ENCODE measurements at places on chromosomes 5 and 9.

DNA sequence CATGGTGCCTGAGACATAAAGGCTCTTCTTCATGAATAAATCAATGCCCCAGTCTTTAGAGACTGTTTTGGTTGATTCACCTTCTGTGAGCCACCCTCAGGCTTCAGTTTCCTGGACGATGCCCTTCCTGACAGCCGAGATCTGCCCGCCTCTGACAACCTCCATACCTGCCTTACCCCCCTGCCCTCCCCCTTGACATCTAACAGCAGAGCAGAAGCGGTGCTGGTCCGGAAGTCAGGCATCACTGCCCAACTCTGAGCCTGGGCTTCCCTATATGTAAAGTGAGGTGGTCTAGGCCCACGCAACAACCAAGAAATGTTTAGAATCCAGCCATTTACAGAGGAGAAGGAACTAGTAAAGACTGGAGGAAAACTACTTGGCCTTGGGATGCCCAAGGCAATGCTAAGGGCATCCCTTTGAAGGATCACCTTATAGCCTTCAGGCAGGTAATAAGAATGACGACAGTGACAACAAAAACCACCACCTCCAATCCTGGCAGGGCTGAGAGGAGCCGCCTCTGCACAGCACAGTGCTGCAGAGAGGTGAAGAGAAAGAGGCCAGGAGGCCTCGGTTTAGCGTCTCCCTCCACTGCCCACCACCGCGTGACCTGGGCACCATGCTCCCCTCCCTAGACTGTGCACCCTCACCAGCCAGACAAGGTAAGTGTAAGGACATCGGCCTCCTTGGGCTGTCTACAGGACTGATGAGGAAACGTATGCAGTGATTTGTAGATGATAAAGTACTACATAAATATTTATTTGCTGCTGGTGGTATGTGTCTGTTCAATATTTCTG lies 35.3 kb upstream of the GABBR2 start:
- no peak for DNase-seq

DNA sequence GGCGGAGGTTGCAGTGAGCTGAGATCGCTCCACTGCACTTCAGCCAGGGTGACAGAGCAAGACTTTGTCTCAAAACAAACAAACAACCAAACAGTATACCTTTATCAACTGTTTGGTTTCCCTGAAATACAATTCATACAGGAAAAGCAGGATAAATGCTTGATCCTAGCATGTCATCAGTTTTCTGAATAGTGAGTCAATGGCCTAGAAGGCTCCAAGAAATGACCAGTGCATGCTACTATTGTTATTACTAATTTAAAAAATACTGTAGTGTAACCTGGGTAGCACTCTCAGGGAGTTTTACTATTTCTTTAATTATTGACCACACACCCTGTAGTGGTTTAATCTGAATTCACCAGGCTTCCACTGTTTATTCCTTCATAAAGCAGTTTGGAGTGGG lies 101.0 kb upstream of the PTPN3 start:
- DNase-seq: no peak

GRCh38 chr5:36839489-36840476 lies 36.8 kb upstream of the NIPBL start:
- DNase-seq: no peak

- DNase-seq: peak; percentile 46
Measured at GRCh38 chr9:19174127-19174912, 47.0 kb upstream of the PLIN2 start.

DNA sequence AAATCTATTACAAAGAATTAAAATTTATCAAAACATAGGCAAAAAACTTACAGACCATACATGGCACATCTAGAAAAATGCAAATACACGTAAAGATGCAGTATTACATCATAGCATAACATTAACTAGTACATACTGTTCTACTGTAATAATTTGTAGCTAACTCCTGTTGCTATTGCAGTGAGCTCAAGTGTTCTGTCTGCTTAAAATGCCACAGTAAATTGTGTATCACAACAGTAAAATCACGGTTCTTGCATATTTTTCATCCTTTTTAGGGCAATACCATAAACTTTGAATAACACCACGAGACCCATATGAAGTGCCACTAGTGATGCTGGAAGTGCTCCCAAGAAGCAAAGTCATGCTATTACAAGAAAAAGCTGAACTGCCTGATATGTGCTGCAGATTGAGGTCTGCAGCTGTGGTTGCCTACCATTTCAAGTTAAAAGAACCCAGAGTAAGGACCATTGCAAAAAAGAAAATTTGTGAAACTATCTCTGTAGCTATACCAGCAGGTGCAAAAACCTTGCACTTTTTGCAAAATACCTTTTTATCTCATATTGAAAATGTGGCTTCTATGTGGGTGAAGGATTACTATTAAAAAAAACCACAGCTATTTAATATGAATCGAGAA lies 14.2 kb downstream of the HOMER1 start:
- DNase-seq: peak; percentile 38

DNA sequence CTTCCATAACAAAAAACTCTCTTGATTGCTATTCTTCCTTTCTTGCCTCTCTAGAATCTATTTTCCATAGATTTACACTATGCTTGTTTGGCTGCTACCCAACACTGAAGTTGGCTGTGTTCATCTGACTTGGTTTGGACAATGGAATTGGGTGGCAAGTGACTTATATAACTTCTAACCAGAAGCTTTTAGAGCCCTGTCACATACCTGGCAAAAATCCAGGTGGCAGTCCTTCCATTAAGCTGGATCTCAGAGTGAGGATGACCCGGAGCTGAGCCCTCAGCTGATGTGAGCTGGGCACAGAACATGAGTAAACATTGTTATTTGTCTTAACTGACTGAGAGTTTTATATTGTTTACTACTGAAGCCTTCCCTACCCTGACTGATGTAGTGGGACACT lies 225.7 kb downstream of the TLR4 start:
- DNase-seq: no peak

DNA sequence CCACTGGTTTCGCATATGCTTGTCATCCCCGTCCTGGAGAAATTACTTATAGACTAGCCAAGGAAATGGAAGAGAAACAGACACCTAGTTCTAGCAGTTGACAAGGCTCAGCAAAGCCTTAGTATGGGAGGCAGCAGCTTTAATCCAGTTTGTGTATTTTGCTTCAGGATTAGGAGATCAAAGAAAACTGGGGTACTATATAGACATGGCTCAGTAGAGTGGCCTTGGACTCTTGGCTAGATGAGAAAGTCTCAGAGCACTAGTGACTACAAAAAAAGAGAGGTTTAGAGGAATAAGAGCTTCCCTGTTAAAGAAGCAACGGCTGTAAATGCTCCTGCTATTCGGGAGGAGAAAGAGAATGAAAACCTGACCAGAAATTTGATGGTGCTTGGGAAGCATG lies 349.1 kb downstream of the CTNND2 start:
- DNase-seq: no peak

DNA sequence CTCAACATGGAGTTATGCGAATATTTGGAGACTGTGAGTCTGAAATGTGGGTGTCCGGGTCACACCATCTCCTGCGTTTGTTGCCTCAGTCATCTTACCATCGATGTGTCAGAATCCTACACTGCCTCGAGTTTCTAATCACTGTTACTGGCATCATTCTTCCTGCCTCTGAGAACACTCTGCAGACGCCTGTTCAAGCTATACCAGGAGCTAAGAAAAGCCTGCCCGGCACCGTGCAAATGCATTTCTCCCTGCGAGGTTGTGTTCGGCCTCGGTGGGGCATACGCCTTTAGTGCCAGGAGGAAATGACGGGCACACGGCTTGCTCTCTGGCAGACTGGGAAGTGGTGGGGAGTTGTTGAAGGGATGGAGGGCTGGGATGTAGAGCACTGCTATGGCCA lies 31.2 kb upstream of the SLC25A51 start:
- DNase-seq: no peak

DNA sequence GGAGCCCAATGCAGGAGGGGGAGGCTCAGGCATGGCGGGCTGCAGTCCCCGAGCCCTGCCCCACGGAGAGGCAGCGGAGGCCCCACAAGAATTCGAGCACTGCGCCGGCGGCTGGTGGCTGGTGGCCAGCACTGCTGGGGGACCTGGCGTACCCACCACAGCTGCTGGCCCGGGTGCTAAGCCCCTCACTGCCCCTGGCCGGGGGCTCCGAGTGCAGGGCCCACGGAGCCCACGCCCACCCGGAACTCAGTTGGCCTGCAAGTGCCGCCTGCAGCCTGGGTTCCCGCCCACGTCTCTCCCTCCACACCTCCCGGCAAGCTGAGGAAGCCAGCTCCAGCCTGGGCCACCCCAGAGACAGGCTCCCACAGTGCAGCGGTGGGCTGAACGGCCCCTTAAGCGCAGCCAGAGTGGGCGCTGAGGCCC lies 780.3 kb downstream of the DTWD2 start:
- DNase-seq: no peak

- DNase-seq: no peak
Measured at GRCh38 chr9:6900440-6900883, 142.7 kb downstream of the KDM4C start.

DNA sequence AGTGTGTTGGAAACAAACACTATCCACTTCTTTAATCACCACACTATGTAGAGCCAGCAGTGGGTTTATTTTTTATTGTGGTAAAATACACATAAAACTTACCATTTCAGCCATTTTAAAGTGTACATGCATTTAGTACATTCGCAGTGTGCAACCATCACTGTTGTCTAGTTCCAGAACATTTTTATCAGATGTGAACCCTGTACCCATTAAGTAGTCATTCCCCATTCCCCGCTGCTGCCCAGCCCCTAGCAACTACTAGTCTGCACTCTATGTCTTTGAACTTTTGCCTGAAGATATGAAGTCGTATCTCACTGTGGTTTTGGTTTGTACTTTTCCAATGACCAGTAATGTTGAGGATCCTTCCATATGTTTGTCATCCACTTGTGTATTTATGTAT lies 30.2 kb upstream of the F2R start:
- no peak for DNase-seq

DNA sequence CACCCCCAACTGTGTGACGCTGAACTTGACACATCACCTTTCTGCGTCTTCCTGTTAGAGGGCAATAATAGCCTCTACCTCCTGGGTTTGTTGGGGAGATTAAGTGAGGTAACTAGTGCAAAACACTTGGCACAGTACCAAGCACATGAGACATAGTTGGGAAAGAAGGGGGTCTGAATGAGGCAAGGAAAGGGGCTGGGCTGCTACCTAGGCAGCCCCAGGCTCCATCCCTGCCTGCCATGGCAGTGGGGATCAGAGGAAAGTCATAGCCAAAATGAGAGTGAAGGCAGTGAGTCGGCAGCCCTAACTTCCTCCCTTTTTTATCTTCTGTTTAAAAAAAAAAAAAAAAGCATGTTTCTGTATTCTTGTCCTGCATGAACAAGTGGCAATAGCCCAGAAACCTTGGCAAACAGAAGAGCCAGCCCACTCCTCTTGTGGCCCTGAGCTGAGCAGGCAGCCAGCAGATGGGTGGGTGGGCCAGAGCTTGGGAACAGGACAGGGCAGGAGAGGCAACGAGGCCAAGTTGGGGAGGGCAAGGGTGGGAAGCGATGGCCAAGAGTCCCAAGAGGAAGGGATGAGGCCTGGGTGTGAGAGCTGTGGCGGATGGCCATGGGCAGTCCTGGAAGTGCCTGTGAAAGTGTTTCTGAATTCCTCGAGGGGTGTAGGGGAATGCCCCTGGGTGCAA lies 11.4 kb downstream of the CAMK2A start:
- DNase-seq: no peak

DNA sequence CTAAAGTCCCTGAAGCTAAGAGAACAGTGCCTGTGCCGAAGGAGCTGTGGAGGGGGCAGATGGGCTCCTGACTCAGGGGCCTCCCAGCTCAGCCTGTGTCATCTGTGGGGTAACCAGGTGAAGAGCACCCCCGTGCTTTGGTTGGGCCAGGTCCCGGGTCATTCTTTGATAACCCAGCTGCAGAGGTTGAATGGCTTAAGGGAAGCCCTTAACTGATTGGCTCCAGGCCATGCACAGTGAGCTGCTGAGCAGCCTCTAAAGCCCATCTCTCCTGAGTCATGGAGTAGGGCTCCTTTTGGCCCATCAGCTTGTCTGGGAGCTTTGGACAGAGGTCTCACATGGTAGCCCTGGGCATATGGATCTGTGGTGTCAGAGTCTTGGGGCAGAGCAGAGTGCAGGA lies 28.7 kb downstream of the COL27A1 start:
- no peak for DNase-seq

DNA sequence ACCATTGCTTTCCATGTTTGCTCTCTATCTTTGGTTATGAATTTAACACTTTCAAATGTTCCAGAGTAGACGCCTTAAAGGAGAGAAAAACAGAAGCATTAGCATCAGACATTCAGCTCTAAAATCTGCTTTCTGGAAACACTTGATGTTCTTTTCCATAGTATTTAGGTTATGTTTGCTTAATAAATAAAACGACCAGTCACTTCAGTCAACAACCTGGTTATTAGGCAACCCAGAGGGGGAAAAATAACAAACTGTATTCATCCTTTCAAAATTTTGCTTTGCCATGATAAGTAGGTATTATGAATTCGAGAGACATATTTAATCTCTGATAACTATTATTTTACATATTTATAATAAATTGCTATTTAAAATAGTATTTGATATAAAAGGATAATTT lies 1044.7 kb downstream of the CDH9 start:
- no peak for DNase-seq

- DNase-seq: no peak
Measured at GRCh38 chr5:127353327-127353726, 62.7 kb downstream of the MEGF10 start.

GRCh38 chr9:7146582-7146981 lies 388.8 kb downstream of the KDM4C start:
- DNase-seq: no peak

DNA sequence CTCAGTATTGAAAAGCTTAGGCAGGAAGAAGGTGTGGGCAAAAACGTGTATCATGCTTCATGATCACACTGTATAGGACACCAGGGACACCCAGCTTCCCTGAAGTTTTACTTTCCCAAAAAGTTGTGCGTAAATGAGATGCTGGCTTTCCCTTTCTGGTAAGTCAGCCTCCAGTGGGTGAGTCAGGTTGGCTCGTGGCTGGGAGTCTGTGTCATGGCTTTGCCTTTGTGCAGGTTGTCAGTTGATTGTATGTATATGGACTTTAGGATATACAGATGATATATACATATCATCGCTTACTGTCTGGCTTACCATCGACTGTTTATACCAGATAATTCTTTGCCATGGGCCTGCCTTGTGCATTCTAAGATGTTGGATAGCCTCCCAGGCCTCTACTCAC lies 34.2 kb downstream of the ADRB2 start:
- no peak for DNase-seq

DNA sequence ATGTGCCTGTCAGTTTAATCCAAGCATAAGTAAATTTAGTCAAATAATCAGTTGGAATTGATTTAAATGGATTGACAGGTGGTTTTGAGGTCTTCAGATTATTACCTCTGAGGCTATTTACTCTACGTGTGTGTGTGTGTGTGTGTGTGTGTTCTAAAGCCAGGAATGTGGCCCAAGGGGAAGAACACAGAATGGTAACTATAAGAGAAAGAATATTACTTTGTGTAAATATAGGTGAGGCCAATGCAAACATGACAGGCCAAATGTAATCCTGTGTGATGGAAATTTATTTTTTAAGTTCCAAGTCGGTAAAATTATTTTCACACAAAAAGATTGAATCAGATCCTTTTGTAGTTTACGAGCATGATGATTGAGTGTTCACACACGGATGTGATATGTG lies 390.0 kb downstream of the PLK2 start:
- DNase-seq: no peak

- no peak for DNase-seq
Measured at GRCh38 chr5:95741458-95741857, 10.3 kb downstream of the RHOBTB3 start.

All from thyroid gland (tissue), 4 donors.